AML-193 (cell line): ENCODE measurements at places on chromosomes 4 and X.

DNA sequence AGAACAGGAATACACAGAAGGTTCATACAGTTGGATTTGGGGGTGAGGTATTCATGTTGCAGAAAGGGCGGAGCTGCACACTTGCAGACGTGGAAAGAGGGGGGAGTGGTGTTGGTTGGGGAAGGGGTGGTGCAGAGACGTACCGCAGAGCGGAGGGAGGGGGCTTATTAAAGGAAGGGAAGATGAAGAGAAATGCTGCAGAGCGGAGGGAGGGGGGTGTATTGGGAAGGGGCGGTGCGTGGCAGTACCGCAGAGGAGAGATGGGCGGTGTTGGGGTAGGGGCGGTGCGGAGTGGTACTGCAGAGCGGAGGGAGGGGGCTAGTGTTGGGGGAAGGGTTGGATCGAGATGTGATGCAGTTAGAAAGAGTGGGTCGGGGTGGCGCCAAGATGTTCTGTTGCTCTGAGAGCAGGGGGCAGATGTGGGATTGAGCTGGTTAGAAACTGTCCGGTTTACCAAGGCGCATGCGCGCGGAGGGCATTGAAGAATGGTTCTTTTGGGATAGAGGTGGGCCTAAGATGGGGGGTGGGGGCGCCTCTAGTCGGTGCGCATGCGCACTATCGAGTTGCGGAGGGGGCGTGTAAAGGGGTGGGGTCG lies 900 bp downstream of the TRO start:
- no peak for DNase-seq

DNA sequence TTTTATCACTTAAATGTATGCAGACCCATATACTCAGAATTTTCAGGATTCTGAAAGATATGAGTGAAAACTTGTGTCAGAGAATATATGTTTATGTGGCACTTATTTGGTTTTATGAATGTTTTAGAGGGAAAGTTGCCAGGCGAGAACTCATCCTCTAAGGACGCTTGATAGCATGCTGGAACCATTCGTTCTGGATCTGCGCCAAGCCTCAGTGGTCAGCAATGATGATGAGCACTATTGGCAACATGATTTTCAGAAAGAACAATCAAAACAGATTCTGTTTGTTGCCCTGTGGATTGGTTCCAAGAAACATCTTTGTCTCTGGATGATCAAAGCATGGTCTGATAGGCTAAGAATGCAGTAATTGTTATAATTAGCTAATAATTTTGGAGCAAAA lies 32.1 kb upstream of the RAPGEF2 start:
- DNase-seq = no peak

DNA sequence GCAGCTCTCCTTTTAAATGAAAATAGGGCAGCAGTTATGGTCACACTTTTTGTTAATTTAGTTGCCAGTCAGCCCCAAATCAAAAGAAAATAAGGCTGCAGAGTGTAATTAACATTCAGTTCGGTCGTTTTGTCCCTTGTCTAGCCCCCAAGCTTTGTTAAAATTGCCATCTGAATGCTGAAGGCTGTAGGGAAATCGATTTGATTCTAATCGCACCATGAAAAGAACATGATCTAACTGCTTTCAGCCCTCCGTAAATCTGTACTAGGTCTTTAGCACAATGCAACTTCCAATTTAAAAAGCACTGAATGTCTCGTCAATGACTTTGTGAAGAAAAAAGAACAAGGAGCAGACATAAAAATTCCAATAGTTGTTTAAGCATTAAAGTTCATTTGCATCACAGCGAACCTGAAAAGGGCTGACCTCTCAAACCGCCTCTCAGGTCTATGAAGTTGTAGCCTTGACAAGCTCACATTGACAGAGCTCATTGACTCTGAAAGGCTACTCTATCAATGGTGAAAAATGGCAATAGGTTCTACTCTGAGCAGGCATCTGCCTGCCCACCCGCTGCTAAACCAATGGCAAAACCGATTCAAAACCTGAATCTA lies 48.9 kb downstream of the CHIC2 start:
- DNase-seq = no peak

DNA sequence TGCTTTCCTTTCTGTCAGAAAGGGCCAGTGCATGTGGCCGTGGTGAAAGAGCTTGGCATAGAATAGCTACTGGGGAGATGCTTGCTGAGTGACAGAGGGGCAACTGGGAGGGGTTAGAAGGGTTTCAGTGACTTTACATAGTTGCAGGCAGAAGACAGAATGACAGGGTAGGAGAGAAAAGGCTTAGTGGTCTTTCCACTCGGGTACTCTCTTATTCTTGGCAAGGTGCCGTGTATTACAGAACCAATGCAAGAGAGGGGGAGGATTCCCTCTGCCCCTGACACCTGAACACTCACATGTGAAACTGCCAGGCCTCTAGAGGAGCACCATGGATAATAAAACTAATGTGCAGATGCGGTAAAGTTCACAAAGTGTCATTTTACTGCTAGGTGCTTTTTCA lies 228.2 kb downstream of the MGST2 start:
- DNase-seq = no peak

GRCh38 chr4:13588954-13589353 lies 38.6 kb downstream of the BOD1L1 start:
- no peak for DNase-seq

DNA sequence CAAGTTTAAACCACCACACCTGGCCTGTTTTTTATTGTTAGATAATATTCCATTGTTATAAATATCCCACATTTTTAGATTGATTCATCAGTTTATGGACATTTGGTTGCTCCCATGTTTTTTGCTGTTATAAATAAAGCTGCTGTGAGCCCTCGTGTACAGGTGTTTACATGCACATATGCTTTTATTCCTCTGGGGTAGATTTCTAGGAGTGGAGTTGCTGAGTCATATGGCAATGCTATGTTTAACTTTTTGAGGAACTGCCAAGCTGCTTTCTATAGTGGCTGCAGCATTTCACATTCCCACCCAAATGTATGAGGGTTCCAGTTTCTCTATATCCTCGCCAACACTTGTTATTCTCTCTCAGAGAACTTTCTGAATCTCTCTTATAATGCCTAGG lies 90.5 kb downstream of the TBL1X start:
- no peak for DNase-seq

DNA sequence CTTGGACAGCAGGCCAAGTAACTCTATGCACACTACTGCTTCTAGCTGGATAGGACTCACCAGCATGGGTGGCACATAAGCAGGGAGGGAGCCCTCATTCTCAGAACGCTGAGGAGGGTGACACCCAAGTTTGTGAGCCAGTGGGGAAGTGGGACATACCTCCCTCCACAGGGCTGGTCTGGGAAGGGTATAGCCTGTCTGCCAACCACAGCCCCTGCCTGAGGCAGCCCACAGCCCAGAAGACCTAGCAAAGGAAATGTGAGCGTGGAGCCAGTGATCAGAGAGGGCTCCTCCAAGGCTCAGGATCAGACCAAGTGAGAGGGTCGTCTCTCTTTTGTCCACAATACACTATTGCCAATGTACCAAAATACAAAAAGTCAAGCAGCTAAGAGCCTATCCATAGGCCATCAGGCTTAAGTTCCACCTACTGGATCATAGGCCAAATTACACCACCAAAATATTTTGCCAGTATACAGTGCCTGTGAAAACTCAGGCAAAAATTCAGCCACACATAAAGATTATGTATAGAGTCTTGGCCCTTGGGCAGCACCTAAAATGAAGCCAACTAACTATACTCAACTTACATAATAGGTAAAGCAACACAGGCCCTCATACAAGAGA lies 1203.1 kb downstream of the PCDH18 start:
- no peak for DNase-seq

DNA sequence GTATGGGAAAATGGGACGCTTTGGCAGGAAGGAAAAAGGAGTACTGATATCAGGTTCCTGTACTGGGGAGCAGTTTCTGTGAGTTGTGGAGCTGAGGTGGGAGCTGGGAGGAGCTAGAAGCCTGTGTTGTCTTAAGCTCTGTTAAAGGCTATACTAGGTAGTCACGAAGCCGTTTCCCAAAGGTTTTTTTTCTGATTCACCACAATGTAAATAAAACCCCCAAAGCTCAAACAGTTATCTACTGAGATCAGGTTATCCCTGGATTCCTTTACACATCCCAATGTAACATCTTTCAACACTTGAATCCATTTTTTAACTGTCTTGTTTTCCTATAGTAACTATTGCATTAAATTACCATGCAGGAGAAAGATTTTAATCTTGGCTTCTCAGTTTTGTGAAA lies 297.4 kb upstream of the SFRP2 start:
- DNase-seq = no peak

- DNase-seq = no peak
These were observed at the start of gene GPR173 for GRCh38 chrX:53048169-53049126. Gene GPR173 (plus strand): TSS chrX:53048789. CDS start chrX:53076622, 27,833 bp downstream.

DNA sequence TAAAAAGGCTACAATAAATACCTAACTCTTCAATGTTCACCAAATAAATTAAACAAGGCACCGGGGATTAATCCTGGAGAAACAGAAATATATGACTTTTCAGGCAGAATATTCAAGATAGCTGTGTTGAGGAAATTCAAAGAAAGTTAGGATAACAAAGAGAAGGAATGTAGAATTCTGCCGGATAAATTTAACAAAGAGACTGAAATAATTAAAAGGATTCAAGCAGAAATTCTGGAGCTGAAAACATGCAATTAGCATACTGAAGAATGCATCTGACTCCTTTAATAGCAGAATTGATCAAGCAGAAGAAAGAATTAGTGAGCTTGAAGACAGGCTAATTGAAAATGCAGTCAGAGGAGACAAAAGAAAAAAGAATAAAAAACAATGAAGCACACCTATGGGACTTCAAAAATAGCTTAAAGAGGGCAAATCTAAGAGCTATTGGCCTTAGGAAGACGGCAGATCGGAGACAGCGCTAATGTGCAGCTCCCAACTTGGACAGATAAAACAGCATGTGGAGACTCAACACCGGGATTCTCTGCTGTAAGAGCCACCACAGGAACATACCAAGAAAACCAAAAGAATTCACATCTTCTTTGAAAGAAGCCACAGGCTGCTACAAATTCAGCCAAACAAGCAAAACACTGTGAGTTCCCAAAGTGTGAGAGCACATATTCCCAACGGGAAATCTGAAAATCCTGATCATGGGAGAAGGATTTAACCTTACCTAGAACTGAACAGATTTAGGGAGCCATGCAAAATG lies 1290.9 kb downstream of the PCDH18 start:
- no peak for DNase-seq

DNA sequence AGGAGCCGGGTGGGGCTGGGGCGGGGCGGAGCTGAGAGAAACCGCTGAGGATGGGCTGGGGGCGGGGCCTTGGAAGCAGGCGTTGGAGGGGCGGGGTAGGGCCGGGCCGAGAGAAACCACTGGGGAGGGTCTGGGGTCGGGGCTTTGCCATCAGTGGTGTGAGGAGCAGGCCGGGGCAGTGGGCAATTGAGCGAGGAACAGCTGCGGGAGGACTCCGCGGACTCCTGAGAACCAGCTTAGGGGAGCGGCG lies 1.3 kb upstream of the EOLA2 start:
- DNase-seq = no peak

- peak; percentile 44 for DNase-seq
These were observed 175.8 kb upstream of the TECRL start for GRCh38 chr4:64584981-64585557.

DNA sequence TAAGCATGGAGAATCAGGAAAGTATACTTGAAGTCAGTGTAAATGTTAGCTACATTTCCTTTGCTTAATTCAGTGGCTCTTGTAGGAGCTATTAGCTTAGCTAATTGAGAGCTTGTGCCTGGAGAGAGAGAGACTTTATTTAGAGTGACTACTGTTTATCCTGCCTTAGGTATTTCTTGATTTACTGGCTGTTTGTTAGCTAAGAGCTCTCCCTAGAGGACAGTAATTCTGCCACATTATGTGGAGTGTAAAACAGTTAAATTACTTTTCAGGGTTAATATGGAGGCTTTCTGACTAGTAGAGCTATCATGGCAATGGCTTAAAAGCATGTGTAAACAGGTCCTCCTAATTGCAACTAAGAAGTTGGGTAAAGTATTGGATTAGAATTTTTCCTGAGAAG lies 306.5 kb upstream of the TECRL start:
- no peak for DNase-seq

- no peak for DNase-seq
These were observed 127.6 kb upstream of the INTU start for GRCh38 chr4:127505203-127505602.

- DNase-seq = no peak
These were observed 456.5 kb downstream of the SPOCK3 start for GRCh38 chr4:166777760-166778159.

- no peak for DNase-seq
These were observed 140.8 kb upstream of the ETNPPL start for GRCh38 chr4:108903464-108904221.

DNA sequence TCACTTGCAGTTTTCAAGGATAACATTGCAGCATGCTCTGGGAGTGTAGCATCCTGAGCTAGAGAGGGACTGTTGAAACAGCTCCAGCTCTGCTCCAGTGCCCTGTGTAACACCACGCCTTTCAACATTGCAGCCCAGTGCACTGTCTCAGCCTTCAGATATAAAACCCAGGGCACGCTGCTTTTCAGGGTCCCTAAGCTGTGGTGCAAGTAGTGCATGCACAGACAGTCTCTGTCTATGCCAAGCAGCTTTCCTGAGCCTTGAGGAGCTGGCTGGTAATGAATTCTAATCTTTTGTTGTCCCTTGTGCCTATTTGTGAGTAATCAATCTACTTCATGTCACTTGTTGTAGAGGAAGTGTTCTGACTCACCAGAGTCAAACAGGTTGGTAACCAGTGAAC lies 897.0 kb downstream of the ARAP2 start:
- DNase-seq = no peak

GRCh38 chrX:150508451-150509367 lies 59.7 kb upstream of the MTM1 start:
- no peak for DNase-seq

GRCh38 chrX:19795307-19795706 lies 92.1 kb downstream of the SH3KBP1 start:
- no peak for DNase-seq

GRCh38 chr4:82256718-82257117 lies 117.1 kb downstream of the HNRNPD start:
- no peak for DNase-seq

- peak; percentile 58 for DNase-seq
These were observed 27.8 kb upstream of the ADH7 start for GRCh38 chr4:99462875-99463464.

DNA sequence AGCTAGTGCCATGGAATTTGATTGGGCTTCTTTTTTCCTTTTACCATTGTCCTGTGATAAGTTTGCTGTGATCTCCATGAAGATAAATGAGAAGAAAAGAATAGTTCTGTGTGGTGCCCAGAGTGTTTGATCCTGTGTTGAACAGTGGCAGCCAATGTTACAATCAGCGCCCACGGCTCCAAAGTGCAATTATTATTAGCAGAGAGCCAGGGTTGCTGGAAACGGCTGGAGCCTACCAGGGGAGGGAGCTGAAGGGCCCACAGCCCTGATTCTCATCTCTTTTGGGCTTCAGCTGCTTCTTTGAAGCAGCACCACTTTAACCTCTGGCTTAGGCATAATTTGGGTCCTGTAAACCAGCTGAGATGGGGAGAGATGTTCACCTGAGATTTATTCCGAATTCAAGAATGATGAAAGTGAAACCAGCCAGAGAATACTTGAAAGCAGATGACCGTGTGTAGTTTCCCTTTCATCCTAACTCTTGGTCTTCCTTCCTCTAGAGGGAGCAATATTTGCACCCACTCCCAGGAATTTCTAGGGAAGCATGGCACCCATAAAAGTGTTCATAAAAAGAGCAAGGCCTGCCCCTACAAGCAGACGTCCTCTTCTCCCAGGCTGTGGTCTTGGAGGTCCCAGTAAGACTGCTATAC lies 298.3 kb downstream of the EVC2 start:
- no peak for DNase-seq

- no peak for DNase-seq
These were observed 27.3 kb upstream of the PHEX start for GRCh38 chrX:22004866-22005265.
